ENCODE measurements at places on chromosomes 11 and 22.

DNA sequence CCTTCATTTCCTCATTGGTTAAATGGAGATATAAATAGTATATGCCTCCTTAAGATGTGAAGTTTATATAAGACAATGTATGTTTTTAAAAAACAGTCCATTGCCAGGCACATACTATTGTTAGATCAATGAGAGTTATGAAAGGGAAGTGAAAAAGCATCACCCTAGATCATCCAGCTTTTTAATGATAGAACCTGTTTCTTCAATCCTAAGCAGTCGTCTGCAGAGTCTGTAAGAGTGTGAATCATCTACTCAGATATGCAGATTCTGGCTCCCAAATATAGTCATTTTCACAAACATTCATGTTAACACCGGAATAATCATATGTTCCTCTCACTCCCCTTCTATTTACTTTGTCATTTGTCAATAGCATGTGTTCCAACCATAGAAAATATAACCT lies 65.3 kb upstream of the SLN start:
- no peak for DNase-seq

- no peak for DNase-seq
Measured at GRCh38 chr11:123194337-123195187, 486 bp downstream of the CLMP start.

- no peak for DNase-seq
Measured at GRCh38 chr11:66073669-66074068, 3.6 kb downstream of the PACS1 start.

GRCh38 chr11:72737336-72737735 lies 14.9 kb downstream of the ARAP1 start:
- DNase-seq = no peak

DNA sequence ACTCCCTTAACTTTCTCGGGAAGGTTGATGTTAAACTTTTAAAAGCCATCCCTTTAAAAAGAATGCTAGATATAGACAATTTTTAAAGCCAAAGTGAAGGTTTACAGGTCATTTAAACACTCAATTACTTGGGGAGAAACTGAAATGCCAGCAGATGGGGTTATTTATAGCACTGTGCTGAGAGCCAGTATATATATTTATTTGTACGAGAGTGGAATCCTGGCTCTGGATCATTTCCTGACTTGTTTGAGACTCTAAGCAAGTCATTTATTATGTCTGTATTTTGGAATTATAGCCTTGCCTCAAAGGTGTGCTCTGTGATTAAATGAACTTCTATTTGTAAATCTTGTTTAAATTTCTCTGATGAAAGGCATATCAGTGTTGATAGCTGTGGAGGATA lies 6.8 kb upstream of the ZBED5 start:
- no peak for DNase-seq

GRCh38 chr11:77113382-77114088 lies 10.9 kb downstream of the OMP start:
- DNase-seq = peak; percentile 21

DNA sequence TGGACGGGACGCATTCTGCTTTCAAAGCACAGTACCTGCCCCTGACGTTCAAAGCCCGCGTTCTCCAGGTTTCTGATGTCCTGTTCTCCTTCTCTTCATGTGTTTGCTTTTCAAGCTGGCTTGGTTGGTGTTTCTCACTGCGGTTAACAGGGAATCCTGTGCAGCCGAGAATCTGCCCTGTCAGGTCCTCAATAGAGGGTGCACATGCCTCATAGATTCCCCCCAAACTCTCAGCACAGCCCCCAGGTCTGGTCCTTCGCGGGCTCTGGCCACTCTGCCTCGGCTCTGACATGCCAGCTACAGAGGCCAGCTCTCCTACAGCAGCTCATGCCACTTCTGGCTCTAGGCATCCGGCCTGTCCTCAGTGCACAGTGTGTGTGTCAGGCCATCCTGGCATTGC lies 1343.8 kb downstream of the TBC1D22A start:
- no peak for DNase-seq

DNA sequence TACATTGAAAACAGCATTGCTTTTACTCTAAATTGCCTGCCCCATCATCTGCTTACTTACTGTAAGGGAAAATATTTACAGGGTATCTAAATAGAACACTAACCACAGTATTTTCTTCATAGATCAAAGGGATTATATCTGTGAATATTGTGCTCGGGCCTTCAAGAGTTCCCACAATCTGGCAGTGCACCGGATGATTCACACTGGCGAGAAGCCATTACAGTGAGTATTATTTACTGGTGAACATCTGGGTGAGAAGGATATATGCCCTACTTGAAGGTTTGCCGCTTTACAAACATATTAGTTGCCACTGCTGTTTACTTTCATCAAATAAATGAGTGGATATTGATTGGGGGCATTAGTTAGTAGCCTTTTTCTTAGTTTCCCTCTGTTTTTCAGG lies 5.9 kb upstream of the CNTF start:
- DNase-seq = peak; percentile 36

- peak; percentile 61 for DNase-seq
Measured at GRCh38 chr11:86919557-86920210, 35.5 kb downstream of the FZD4 start.

- DNase-seq = no peak
Measured at GRCh38 chr11:2752204-2752770, 52.5 kb upstream of the KCNQ1OT1 start.

DNA sequence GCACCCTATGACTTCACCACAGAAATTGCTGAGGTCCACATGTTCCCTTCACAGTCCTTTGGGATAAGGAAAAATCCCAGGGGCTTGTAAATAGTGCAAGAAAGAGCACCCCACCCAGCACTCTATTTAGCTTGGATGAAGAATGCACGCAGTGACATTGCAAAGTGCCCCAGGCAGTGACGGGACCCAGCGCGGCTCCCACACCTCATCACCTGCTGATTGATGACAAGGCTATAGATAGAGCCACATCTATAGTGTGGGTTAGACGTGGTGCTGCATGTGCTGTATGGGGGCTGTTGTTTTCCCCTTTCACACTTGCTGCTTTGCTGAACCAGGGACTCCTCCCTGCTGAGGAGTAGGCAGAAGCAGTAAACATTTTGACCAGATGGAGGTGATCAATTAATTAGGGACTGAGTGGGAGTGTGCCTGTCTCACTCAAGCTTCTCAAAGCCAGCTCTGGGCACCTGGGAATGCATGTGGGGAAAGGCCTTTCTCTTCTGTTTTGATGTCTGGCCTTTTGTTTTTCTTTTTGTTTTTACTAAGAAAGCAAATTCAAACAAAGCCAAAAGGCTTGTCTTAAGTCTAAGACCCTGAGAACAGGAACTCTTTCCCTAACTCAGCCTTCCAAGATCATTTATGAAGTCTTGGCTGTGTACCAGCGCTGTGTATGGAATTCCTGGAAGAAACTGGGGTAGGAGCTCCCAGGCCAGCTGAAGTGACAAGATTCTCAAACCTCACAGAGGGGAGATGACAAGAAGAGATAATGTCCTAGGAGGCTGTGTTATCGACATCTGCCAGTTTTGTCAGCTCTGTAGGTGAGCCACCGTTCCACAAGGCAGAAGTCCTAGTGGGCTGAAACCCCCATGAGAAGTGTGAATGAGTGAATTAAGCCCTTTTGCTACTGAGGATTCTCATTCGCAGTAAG lies 219.7 kb downstream of the BARX2 start:
- DNase-seq = no peak

- DNase-seq = peak; percentile 1
Measured at GRCh38 chr11:30635401-30635989, 49.3 kb upstream of the MPPED2 start.

- peak; percentile 67 for DNase-seq
Measured at GRCh38 chr11:68798221-68798813, 43.4 kb downstream of the CPT1A start.

GRCh38 chr11:45919806-45920530 lies 2.3 kb upstream of the PEX16 start:
- no peak for DNase-seq

DNA sequence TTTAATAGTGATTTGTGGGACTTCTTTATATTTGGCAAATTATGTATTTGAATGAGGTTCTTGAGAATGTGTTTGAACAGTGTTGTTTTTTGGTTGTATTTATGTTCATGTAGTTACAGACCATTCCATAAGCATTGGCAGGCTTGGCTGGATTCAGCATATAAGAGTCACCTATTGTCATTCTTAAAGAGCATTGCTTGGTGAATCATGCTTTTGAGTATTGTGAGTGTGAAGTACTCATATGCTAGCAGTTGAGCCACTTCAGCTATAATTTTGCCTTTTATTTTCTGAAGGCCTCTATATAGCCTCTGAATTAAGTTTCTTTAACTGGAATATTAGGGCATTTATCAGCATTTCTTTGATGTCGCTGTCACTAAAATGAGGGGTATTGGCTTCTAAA lies 110.0 kb upstream of the GAL start:
- DNase-seq = no peak

GRCh38 chr11:60855726-60856633 lies at the start of gene PTGDR2:
Gene PTGDR2 (minus strand): TSS chr11:60855950. CDS start chr11:60853722, 2,228 bp downstream.
- DNase-seq = peak; percentile 63

GRCh38 chr22:17914474-17914873 lies 109.9 kb downstream of the MICAL3 start:
- DNase-seq = peak; percentile 44

- DNase-seq = peak; percentile 88
Measured at GRCh38 chr11:117072517-117073461, 25.4 kb downstream of the SIK3 start.

- no peak for DNase-seq
Measured at GRCh38 chr22:32717337-32718240, 83.9 kb upstream of the TIMP3 start.

- no peak for DNase-seq
Measured at GRCh38 chr22:20112623-20113511, 3.0 kb upstream of the RANBP1 start.

GRCh38 chr22:45202333-45203149 lies 38.2 kb downstream of the KIAA0930 start:
- DNase-seq = no peak

GRCh38 chr11:111792955-111793500 lies 26.8 kb upstream of the PPP2R1B start:
- no peak for DNase-seq

- no peak for DNase-seq
Measured at GRCh38 chr11:47268448-47269001, 1.4 kb upstream of the MADD start.

- no peak for DNase-seq
Measured at GRCh38 chr11:42620796-42621195, 691.0 kb upstream of the API5 start.

DNA sequence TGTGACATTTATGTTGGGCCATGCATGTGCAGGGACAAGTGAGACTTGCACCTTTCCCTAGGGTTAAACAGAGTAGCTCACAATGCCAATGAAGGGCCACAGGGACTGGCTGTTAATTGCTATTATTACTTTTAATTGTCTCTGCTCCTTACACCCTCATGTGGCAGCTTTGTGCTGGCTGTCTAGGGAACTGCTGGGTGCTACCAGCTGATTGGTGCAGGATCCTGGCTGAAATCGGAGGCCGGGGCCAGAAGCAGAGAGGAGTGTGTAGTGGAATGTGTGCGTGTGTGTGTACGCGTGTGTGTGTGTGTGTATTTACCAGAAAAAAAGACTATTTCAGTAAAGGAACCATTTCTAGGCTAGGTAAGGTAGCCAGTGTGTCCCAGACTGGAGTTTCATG lies 302.5 kb downstream of the CTTN start:
- no peak for DNase-seq

GRCh38 chr11:84524422-84525051 lies 1102.6 kb downstream of the DLG2 start:
- no peak for DNase-seq

DNA sequence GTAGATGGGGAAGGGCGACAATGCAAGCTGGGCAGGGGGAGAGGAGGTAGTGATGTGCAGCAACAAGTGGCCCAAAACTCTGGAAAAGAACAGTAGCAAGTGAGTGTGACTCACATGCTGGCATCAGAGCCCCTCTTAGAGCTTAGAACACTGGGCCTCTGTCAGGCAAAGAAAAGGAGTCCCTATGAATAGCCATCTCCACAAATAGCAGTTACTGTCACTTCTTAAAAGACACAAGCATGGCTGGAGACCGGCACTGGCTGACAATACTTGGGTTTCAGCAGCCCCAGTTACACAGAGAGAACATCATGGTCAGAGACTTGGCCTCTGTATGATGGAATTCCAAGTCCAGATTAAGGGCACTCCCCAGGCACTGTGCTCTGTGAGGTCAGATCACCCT lies 58.2 kb downstream of the PRCP start:
- DNase-seq = no peak

DNA sequence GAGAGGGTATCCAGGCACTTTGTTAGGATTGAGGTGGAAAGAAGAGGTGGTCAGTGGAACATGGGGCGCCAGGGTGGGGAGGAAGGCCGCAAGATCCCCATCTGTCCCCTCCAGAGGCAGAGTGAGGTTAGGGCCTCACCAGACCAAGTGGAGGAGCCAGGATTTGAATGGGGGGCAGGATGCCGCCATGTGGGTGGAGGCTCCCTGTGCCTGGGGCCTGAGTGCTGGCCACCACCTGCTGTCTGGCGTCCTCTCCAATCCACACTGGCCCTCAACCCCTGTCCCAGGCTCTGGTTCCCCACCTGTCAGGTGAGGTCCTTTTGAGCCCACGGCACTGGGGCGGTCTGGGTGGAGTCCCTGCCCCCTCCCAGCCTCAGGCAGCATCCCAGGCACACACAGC lies 17.5 kb upstream of the TBX1 start:
- no peak for DNase-seq

DNA sequence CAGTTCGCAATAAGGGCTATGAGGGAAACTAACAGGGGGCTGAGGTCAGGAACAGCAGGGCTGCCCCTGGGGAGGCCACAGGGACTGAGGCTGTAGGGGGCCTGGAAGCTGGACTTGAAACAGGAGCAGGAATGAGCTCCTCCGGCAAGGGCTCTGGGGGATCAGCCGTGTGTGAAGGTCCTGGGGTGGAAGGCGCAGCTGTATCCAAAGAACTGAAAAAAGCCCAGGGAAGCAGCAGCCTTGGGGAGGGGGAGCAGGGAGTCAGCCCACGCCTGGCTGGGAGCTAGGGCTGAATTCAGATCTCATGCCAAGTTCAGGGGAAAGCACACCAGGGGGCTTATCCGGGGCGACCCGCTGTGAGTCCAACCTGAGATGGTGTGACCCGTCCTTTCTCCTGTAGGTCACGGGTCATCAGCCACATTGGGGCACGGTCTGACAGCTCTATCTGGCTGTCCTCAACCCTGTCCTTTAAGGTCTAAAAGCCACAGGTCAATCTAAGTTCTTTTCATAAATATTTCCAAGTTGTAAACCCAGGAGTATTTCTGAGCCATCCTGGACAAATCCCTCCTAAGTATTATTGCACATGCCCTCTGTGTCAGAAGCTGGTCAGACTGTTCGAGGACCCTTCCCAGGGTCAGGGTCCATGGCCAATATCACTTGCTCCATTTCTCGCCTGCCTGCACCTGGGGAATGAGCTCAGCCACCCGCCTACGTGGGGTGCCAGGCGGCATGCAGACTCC lies 18.0 kb downstream of the TP53AIP1 start:
- DNase-seq = no peak

GRCh38 chr11:92253945-92254344 lies 29.3 kb downstream of the FAT3 start:
- no peak for DNase-seq

DNA sequence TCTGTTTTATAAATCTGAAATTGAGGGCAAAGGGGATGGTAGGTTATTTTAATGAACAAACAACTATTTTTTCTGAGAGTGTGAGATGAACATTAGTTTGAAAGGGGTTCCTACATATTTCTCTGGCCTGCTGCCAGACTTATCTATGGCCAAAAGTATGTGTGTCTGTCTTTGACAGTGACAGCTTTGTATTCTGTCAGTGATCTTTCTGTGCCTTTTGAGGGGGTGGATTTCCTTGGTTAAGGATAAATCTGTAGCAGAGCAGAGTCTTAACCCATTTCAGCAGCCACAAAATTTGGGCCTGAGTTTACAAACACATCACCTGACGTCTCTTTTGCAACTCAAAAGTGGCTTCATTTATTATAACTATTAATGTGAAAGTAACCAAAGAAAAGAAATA lies 30.9 kb downstream of the ZFTA start:
- DNase-seq = peak; percentile 50

GRCh38 chr22:26168939-26169314 lies 335 bp upstream of the SEZ6L start:
- no peak for DNase-seq

Data from erythroblast (primary cell).